Renal pelvis (tissue), 12 donors: ENCODE measurements at places on chromosomes 5 and 9. TPM values are rescaled to one million over a fixed set of nuclear protein-coding genes. Genes with fewer than 3 reads are reported as not detected.

BRD8 gene
- polyA plus RNA-seq: 113 TPM

OR1J2 gene
- polyA plus RNA-seq: not detected

WDR38 gene
- 0.41 TPM for polyA plus RNA-seq

MLANA gene
- polyA plus RNA-seq: 1.6 TPM

FUBP3 gene
- 81.9 TPM for polyA plus RNA-seq

GPR150 gene
- not detected for polyA plus RNA-seq

EIF4E1B gene
- polyA plus RNA-seq: 0.10 TPM

ELL2 gene
- polyA plus RNA-seq: 9.2 TPM

TRMT10B gene
- 11.5 TPM for polyA plus RNA-seq

MYO10 gene
- 38.8 TPM for polyA plus RNA-seq

FGF1 gene
- 18.9 TPM for polyA plus RNA-seq
